ENCODE measurements at places on chromosomes 3 and 15.
A peak's percentile ranks its signal among the peaks of the same experiment; 100 is the strongest.

- DNase-seq, result peak; percentile 89
These were observed 2.7 kb downstream of the RAB8B start for GRCh38 chr15:63191895-63192618.

DNA sequence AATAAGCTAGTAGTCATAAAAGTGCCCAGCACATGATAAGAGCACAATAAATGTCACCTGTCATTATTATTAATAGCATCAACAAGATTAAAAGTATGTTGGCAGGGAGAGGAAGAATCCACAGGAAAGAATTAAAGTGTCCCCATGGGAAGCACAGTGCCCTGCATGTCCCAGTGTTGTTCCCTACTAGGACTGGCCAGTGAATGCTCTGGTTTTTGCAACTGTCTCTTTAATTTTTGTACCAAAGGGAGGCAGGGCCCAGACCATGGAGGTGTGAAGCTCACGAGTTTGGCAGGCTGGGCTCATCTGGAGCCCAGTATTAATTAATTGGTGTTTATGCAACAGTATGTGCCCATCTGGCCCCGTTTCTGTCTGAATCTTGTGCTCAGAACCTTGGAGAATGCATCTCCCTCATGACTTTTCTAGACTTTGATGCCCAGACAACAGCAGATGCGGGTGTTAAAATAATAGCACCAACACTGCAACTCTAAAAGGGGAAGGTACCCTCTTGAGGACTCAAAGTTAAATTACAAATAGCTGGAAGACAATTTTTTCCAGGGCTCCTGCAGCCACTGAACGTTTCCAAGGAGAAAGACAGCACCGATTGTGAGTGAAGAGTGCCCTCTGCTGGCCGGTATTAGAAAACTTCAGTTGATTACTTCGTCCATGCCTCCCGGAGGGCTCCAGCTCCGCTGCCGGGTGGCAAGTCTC lies 71.9 kb upstream of the SPATA12 start:
- DNase-seq, result peak; percentile 71

DNA sequence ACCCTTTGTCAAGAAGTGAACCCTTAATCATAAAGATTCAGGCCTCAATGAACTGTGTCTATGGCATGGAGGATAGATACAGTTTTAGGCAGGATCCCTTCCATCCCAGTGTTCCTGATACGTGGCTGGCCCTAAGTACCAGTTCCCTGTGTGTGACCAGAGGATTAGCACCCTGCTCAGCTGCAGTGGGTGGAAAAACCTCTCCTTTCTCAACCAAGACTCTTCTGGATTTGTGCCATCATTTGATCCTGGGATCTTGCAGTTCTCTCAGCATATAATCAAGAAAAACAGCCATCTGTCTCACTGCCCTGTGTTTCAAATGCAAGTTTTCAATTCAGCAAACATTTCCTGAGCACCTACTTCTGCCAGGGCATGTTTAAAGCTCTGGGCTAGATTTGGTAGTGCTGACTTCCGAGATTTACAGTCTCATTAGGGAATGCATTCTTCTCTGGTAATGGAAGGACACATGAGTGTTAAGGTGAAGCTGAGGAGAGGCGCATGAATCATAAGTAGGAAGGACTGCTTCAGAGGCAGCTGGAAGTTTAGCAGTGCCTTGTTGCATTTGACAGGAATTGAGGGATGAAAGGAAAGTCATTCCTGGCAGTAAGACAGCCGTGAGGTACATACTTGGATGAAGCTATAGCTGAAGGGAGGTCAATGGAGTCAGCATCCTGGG lies 388.3 kb downstream of the MFSD1 start:
- DNase-seq, result no peak

DNA sequence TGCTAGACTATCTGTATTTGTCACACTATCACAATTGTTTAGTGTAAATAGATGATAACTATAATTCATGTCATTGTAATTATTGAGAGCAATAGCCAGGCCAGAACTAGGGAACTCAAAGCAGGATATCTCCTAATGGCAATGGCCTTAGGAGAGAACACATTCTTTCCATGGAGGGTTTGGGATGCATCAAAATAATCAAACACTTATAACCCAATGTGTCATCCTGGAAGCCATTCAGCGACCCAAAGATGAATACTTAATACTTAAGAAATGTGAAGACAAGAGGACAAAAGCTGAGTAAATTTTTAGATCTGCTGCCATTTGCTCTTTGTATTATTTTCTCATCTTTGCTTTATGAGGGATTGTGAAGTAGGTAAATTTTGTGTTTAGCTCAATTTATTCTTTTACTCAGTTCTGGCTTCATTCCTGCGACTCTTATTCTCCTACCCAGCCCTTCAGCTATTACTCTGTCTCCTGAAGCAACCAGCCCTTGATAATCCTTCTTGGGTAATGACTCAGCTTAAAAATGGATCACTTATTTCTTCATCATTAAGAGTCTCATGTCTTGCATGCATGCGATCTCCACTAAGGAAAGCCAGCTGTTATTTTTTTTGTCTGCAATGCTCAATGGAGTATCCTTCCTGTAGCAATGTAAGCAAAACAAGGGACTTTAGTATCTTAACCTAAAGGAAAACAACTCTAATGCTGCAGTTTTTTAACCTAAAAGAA lies 2.0 kb downstream of the OR4F15 start:
- DNase-seq, result no peak

GRCh38 chr3:88137836-88138235 lies 11.9 kb upstream of the C3orf38 start:
- no peak for DNase-seq

DNA sequence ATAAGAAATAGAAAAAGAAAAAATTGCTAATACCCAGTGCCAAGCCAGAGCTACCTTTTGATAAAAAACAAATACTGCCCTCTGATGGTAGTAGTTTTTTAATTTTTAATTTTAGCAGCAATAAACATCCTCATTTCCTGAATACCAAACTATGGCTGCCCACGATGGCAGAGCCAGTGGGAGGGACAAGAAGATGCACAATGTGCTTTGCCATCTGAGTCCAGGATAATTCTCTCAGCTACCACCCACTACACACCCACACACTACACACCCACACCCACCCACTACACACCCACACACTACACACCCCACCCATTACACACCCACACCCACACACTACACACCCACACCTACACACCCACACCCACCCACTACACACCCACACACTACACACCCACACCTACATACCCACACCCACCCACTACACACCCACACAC lies 17.8 kb downstream of the CEP19 start:
- peak; percentile 41 for DNase-seq

DNA sequence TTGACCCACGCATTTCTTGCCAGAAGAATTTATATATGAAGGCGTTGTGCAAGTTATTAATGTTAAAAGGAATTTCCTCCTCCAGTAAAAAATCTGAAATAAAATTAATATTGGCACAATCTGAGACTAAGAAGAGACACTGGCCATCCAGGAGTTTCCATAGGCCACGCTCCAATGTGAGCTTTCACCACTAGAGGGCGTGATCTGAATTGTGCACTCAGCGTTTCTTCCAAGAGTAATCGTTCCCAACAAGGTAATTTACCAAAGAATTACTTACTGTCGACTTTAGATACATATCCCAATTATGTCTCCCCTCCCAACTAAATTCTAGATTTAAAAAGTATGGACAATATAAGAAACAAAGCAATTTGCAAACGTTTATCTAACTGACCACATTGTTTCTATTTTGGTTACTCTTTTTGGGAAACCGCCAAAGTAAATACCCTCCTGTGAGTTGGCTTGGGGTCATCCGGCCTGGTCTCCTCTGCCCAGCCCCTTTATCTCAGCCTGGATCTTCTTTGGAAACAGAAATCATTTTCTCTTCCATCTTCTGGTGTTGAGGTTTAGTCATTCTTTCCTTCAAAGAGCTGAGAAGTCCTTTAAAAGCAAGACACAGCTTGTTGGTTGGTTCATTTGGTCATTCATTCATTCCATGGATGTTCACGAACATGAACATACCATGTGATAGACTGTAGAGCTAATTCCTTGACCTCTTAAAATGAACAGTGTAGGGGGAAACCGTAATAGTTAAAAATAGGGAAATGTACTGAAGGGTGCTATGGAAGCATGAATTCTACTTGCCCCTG lies 26.2 kb downstream of the POLR2M start:
- peak; percentile 36 for DNase-seq

GRCh38 chr15:59174835-59175831 lies 31.5 kb upstream of the LDHAL6B start:
- DNase-seq, result peak; percentile 10
